ENCODE measurements at places on chromosomes 13 and 19.

- peak; percentile 65 for DNase-seq
Observed at GRCh38 chr19:12666265-12667048, at the start of the genes MAN2B1 and WDR83. Gene MAN2B1, minus strand, starts transcription at chr19:12666742. Its CDS starts 41 bp downstream, at chr19:12666701. Gene WDR83, plus strand, starts transcription at chr19:12666807. Its CDS starts 2,984 bp downstream, at chr19:12669791.

DNA sequence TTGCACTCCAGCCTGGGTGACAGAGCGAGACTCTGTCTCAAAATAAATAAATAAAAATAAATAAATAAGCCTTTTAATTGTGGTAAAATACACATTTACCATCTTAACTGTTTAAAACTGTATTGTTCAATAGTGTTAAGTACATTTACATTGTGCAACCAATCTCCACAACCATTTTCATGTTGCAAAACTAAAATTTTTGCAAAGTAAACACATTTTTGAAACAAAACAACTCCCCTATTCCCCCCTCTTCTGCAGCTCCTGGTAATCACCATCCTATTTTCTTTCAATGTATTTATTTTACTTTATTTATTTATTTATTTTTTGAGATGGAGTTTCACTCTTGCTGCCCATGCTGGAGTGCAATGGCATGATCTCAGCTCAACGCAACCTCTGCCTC is 5.8 kb upstream of the B9D2 start:
- no peak for DNase-seq

DNA sequence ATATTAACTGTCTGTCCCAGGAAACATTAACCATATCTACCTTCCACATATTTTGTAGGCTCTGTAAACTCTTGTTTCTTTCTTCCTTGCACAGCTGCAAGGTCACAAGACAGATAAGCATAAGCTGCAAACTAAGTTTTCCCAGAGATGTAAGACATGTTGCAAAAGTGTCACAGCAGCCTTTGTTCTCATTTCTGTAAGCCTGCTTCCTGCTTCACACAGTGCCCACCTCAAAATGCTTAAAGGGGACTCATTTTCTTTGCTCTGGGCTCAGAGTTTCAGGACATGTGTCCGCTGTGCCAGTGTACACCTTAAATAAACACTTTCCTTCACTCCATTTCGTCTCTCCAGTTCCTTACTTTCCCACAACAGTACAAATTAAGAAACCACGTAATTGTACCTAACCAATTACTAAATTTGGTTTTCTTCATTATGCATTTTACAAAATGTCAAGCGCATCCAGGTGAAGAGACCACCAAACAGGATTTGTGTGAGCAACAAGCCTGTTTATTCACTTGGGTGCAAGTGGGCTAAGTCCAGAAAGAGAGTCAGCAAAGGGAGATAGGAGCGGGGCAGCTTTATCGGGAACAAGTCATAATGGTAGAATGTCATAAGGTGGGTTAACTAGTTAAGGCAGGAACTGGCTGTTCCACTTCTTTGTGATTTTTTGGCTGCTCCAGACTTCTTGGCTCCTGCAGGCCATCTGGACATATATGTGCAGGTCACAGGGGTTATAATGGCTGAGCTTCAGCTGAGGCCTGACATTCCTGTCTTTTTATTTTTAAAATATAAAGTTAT is 12.7 kb upstream of the ZNF431 start:
- no peak for DNase-seq

DNA sequence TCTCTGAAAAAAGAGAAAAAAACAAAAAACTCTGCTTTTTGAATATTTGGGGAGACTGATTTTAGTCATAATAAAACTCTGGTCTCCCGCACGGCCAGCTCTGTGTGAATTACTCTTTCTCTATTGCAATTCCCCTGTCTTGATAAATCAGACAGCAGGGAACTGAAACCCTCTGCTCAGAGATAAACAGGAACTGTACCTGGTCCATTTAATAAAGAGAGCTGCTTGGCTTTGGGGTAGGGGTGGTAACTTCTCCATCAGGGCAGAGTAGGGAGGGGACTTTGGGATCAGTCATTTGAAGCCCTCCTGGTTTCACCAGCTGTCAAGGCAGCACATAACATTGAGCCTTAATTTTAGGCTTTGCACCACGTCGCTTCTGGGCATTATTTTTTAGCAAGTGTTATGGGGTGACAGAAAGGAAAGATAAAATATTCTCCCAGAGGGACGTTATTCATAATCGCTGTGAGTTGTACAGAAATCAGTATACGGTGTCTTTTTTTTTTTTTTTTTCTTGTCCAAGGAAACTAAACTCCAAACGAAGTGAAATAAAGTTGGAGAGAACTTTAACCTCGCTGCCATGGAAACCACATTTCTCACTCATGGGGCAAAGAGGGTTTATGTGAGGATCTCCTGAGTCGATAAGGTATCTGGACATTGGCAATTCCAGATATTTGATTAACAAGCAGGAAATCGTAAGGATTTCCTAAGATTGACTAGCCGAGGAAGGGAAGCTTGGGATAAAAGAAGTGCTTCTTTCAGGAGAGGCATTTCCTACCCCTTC is 99.0 kb upstream of the MRI1 start:
- DNase-seq: no peak

DNA sequence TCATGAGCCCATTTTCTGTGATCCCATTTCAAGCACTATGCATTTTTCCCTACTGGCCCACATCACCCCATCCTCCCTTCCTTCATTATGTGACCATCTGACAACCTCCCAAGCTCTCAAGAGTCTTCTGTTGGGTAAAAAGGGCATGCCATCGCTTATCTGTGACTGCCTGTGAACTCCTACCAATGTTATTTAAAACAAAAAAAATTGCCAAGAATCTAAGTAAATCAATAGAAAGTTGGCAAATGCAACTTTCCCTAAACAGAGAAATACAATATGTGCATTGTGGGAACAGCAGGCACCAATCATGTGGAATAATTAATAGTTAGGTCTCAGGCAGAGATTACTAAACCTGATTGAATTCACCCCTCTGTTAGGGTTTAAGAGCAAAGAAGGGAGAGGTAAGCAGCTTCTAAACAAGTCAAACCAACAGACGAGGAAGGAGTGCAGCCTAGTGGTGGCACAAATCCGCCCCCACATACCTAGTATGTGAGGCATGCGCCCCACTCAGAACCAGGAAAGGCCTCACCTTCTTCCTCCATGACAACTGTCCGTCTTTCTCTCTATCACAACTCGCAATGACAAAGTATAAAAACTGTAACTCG is 29.8 kb downstream of the DZIP1 start:
- no peak for DNase-seq

GRCh38 chr13:102699504-102699903 is 4.7 kb upstream of the METTL21C start:
- no peak for DNase-seq

DNA sequence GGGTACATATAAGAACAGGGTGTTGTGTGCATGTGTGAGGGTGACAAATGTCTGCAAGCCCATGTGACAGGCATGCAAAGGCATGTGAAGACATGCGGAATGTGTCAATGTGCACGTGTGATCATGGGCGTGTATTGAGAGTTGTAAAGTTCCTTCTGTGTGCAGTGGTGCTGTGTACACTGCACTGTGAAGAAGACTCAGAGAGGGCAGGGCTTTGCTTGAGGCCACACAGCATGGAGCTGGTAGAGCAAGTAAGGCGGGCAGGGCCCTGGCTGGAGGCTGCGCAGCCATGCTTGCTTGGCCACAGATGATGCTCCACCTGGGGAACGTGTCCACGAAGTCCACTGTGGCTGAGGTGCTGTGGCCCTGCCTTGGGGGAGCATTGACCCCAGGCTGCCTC is 66.8 kb downstream of the PTPRS start:
- no peak for DNase-seq

GRCh38 chr19:15126131-15126910 is 19.1 kb downstream of the SYDE1 start:
- DNase-seq: no peak

DNA sequence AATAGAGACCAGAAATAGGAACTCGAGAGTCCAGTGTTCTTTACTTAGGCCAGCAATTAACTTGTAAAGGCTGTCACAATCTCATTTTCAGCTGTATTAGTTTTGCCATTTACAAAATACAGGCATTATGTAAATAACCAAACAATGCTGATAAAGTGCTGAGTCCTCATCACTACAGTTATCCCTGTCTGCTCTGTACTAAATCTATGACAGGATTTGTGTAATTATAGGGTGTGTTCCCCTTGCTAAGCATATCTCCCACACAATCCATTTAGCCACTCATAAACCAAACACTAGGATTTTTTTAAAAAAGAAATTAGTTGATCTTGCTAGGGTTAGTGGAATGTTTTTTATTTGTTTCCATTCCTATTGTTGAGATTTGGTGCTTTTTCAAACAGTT is 23.2 kb downstream of the PDX1 start:
- no peak for DNase-seq

GRCh38 chr13:73497430-73497829 is 438.6 kb downstream of the KLF5 start:
- no peak for DNase-seq

GRCh38 chr13:56561327-56561726 is 579.4 kb upstream of the PRR20A start:
- DNase-seq: no peak

DNA sequence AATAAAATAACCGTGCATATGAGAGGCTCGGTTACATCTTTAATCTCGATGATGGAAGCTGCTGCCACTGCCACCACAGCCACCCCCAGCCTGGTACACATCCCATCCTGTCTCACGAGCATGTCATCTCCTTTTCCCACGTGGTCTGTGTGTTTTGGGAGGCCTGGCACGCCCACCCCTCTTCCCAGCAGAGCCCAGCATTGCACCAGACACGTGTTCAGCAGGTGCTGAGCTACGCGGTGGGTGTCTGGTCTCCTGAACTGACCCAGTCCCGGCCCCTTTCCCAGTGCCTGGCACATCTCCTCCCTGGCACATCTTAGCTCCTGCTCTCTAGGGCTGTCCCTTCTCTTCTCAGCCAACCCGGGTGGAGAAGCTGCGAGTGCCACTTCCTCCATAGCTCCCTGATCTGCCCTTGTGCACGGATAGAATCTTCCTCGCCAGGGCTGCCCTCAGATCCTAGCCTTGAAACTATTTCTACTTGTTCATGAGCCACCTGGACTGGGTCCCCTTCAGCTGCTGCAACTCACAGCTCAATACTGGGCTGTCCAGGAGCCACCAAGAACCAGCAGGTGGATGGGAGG is 36.8 kb upstream of the ZNF536 start:
- no peak for DNase-seq

- DNase-seq: no peak
Observed at GRCh38 chr19:48970923-48971395, 5.8 kb downstream of the FTL start.

GRCh38 chr13:104782741-104783140 is 1716.5 kb upstream of the SLC10A2 start:
- DNase-seq: no peak

DNA sequence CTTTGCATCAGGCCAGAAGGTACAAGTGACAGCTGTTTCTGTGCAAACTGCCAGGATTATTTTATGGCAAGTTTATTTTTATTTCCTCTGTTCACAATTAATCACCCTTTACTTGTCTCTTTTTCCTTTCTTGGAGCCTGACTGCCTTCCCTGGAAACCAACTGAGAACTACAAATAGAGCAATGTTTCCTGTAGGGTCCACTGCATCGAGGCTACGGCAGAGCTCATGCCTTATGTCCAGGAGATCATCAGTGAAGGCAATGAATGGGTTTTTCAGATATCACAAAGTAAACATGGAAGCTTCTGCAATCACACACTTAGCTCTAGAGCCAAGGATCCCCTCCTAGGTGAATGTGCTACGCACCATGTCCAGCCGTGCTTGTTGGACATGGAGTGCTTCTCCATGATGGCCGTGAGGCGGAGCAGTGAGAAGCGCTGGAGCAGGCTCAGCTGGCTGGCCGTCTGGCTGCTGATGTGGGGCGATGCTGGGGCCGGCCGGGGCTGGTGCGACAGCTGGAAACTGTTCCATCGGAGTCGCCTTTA is 110.9 kb downstream of the KL start:
- no peak for DNase-seq

DNA sequence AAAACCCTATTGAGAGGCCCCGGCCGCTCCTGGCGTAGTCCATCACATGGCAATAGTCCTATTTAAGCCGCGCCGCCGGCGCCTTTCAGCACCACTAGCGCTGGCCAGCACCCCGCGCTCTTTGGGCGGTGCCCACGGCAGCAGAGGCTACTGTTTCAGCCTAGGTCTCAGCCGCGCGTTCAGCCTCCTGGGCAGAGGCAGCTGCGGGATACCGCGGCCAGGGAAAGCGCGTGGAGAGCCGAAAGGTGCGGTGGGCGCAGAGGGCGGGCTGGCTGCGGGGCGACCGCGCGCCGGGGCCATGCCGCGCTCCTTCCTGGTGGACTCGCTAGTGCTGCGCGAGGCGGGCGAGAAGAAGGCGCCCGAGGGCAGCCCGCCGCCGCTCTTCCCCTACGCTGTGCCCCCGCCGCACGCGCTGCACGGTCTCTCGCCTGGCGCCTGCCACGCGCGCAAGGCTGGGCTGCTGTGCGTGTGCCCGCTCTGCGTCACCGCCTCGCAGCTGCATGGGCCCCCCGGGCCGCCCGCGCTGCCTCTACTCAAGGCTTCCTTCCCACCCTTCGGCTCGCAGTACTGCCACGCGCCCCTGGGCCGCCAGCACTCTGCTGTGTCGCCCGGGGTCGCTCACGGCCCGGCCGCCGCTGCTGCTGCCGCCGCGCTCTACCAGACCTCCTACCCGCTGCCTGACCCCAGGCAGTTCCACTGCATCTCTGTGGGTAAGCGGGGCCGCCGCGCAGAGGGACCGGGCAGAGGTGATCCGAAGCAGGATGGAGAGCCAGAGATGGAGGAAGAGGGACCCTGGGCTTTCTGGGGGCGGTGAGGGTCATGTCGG is at the start of gene GSX1:
Gene GSX1, plus strand, starts transcription at position 91 of the 826 bp plus-strand sequence. Its CDS starts 208 bp downstream, at position 299.
- no peak for DNase-seq

DNA sequence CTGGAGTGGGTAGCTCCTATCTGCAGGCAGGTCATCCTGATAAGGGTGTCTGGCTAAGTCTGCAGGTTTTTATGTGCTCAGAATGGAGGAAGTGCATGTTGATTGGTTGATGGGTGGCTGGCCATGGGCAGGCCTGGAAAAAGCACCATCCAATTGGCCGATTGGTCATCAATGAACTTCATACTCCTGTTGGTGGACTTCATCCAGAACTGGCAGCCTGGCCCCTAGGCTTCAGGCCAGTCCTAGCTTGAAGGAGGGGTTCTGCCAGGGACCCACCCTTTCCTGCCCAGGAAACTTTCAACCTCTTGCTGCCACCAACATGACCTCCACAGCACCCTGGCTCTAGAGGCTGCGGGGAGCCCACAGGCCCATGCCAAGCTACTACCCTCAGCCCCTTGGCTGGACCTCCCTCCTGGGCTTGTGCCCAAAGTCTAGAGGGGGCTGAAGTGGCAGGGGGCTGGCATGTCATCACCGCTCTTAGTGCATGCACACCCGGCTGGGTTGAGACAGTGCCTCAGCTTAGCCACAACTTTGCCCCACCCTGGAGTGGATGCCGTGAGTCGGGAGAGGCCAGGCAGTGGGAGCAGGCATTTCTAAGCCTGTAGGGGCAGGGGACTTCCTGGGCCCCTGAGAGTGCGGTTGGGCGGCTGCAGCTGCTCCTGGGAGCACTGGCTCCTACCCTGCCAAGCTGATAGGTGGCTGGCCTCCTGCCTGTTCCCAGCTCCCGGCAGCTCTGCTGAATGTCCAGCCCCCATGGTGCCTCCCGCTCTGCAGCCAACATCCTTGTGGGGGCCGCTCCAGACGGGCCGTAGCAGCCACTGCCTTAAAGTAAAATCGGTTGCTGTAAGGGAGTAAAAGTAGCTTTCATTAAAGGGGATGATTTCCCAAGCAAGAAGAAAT is 13.2 kb downstream of the DNAJC15 start:
- DNase-seq: no peak

GRCh38 chr19:11767633-11768133 is 883 bp downstream of the ZNF441 start:
- no peak for DNase-seq
